ENCODE measurements at places on chromosomes 5 and 9. TPM values are rescaled to one million over a fixed set of nuclear protein-coding genes. Genes with fewer than 3 reads are reported as not detected.

The TAF11L7 gene
- not detected for total RNA-seq

GRCh38 chr9:128835246-128836210 is 5.9 kb upstream of the SPOUT1 start:
- DNase-seq: no peak

- no peak for DNase-seq
Measured at GRCh38 chr5:84650429-84650828, 265.7 kb upstream of the EDIL3 start.

The BRD8 gene
- 35.8 TPM for total RNA-seq

DNA sequence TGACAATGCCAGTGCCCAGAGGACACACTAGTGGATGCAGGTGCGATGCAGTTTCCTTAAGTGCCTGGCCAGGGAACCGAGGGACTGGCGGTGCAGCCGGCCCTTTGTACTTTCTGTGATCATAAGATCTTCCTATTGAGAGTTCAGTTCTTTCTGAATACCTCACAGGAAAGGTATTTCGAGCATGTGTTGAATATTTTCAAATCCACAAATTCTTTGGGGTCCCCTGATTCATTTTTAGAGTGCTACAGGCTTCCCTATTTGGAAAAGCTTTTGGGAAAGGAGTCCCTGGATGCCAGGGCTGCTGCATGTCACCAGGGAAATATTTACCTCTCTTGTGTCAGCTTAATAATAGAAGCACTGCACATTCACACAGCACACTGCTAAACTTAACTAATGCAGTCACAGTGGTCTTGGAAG is 281.5 kb downstream of the GADD45G start:
- DNase-seq: no peak

The STXBP1 gene
- 18.9 TPM for total RNA-seq

- peak; percentile 85 for DNase-seq
Measured at GRCh38 chr5:124824637-124825158, 78.3 kb upstream of the ZNF608 start.

GRCh38 chr5:139061274-139061673 is 136.9 kb downstream of the SIL1 start:
- DNase-seq: peak; percentile 64

GRCh38 chr5:138461343-138462125 is 3.7 kb upstream of the EGR1 start:
- peak; percentile 87 for DNase-seq

The SLC6A7 gene
- not detected for total RNA-seq

DNA sequence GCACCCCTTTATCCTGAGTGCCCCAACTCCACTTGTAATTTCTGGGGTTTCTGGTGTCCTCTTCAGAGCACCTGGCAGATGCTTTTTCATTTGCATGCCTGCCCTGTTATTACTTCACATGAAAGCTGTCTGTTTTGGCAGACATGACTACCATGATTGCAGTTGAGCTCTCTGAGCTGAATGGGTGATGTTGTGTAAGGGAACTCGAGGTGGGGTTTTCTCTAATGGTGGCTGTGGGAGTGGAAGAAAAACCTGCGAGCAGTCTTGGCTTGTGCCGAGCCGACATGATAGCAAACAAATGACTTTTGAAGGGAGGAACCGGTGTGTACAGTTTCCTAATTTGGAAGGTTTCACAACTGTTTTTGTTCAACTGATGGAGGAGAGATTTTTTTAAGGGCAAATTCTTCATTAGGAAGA is 196.2 kb downstream of the AOPEP start:
- DNase-seq: peak; percentile 64

The PCBD2 gene
- 2.8 TPM for total RNA-seq

DNA sequence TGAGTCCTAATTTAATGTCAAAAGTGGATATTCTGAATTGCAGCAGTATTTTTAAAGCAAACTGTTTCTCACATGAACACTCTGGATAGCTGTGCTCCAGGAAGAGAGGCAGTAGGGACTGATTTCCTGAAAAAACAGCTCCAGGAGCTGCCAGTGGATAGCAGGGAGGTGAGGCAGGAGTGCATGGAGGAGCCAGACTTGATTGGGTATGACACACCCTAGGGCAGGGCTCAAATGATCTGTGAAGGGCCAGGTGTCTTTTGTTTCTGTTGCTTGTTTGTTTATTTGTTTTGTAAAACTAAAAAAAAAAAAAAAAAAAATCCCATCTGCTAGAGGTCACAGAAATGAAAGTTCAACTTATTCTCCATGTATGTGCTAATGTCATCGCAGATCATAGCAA is 83.4 kb downstream of the ADRB2 start:
- DNase-seq: no peak

DNA sequence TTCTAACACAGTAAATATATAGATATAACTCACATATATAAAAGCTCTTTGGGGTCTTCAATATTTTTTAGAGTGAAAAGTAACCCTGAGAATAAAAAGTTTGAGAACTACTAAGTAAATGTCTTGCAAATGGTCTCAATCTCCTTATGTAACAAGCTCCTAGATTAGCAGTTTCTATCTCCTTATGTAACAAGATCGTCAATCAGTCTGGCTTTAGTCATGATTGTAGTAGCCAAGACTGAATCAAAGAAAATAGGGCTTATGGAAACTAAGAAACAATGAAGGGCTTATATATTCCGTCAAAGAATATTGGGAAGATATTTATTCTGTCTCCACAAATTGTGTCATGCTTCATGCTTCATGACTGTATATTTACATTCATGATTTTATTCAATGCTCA is 22.4 kb upstream of the FREM1 start:
- no peak for DNase-seq

GRCh38 chr5:72383726-72384125 is 63.6 kb downstream of the PTCD2 start:
- no peak for DNase-seq

DNA sequence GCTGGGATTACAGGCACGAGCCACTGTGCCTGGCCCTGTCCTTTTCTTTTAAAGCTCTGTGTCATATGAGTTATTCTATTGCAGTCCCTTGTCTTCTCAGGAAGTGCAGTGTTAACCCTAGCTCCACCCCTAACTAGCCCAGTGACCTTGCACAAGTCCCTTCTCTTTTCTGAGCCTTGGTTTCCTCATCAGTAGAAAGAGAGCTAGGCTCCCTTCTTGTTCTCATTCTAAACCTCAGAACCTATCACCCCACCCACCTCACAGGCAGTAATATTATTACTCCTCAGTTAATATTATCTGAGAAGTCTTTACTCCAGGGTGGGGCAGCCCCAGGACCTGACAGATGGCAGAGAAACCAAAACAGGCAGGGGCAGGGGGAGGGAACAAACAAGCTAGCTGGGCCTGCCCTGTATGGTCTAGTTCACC is 7.2 kb downstream of the CYFIP2 start:
- no peak for DNase-seq

DNA sequence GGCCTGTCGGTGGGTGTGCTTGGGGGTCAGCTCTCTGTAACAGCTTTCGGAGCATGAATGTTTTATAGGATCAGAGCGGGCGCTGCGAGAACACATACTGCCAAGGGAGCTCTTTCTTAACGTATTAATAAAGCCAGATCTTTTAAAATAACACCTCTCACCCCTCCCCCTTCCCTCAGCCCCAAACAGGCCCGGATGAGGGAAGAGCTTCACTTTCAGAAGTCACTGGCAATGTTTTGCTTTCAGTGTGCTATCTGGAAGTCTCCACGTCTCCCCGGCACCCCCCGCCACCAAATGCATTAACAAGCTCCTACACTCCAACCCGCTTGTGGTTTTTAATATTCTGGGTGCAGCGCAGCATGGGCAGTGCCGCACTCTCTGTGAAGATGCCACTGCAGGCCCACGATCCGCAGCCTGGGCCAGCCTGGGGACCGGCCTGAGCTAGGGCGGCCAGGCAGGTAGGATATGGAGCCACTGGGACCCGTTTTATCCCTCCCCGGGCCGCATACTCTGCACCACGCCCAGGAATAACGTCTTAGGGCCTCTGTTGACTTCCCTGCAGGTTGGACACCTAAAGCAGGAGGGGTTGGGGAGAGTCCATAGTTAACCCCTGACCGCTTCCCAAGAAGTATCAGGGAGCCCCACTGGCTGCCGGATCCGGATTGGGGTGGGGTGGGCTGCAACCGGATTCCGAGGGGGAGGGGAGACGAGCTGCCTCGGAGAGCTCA is 12.6 kb downstream of the NR2F1 start:
- no peak for DNase-seq

The PPP3R2 gene
- total RNA-seq: not detected

DNA sequence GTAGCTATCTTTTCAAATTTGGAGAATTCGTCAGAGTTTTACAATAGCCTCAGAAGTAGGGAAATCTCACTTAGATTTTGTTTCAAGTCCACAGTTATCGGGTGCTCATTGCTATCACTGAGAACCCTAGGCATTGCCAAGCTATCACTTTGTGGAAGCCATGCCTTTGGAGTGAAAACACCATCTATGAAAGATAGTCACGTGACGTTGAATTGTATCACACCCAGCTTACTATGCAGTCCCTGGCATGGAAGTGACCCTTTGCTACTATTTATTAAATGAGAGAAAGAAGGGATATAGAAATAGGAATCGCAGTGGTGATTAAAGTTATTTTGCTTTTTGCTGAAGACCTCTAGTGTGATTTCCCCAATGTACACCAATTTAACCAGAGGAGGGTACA is 97.2 kb downstream of the AOPEP start:
- DNase-seq: no peak

DNA sequence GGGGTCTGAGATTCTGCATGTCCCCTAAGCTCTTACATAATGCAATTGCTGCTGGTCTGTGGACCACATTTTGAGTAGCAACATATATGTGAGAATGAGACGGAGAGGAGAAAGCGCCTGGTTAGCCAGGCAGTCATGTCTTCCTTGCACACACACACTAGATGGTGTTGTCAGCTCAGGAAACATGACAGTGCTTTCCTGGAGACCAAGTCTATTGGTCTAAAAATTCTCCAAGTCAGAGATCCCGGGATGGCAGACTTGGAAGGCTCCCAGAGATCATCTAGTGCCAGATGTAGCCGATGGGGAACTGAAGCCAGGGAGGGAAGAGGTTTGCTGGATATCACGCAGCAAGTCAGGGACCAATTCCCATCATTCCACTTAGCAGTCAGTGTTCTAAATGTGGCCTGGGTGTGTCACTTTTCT is 53.4 kb downstream of the GALNT12 start:
- DNase-seq: peak; percentile 95

The CXXC5 gene
- total RNA-seq: 24.9 TPM

DNA sequence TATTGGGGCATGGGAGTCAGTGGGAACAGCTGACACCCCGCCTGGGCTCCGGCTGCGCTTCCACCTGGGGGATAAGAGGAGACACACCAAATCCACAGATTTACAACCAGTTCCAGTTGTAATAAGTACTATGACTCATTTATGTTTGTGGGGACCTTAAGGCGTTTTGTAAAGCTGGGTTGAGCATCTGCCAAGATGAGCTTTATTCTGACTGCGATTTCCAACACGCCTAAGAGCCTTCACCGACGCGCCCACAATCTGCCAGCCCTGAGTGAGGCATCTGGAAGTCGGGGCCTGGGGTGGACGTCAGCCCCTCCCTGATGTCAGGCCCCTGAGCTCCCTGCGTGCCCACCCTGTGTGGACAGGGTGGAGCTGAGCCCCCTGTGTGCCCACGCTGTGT is 14.3 kb upstream of the LHX3 start:
- DNase-seq: peak; percentile 58

The MARCHF6 gene
- total RNA-seq: 71.4 TPM

DNA sequence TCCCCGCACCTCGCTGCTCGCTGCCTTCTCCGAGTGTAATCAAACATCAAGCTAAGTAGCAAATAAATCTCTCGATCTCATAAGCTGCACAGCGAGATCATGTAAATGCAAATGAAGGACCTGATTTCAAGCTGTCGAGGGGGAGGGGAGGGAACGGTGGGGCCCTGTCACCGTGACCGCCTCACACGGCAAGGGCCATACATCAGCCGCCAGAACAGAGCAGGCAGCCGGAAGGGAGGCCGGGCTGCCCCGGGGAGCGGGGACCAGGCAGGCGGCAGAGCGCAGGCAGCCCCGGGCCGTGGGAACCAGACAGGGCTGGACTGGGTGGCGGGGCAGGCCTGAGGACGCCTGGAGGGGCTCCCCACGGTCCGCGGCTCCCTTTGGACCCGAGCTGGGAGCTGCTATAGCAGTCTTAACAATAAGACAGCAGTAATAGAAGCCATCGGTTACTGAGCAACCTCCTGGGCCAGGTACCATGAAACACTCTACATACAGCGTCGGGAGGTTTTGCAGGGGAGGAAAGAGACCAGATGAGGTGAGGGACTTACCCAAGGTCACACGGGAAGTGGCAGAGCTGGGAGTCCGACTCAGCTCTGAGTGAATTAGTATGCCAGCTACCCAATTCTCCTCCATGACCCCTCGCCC is 76.8 kb downstream of the CFAP77 start:
- no peak for DNase-seq

GRCh38 chr9:20784196-20784595 is 100.1 kb downstream of the FOCAD start:
- no peak for DNase-seq

The PCDHGB3 gene
- 5.9 TPM for total RNA-seq

The LARP1 gene
- 47.3 TPM for total RNA-seq

The PCDHA1 gene
- not detected for total RNA-seq

DNA sequence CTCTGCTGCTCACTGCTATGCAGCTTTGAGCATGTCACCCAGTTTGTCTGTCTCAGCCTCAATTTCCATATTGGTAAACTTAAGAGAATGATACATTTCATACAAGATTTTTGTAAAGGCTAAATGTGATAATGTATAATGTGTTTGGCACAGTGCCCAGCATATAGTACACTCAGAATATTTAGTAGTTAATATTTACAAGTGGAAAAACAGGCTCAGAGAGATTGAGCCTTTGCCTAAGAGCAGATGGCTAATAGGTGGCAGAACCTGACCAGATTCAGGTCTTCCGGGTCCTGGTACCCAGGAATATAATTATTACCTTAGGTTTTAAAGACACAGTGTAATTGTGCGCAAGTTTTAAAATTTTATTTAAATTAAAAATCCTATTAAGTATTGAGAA is 46.8 kb upstream of the KIAA1958 start:
- DNase-seq: no peak

DNA sequence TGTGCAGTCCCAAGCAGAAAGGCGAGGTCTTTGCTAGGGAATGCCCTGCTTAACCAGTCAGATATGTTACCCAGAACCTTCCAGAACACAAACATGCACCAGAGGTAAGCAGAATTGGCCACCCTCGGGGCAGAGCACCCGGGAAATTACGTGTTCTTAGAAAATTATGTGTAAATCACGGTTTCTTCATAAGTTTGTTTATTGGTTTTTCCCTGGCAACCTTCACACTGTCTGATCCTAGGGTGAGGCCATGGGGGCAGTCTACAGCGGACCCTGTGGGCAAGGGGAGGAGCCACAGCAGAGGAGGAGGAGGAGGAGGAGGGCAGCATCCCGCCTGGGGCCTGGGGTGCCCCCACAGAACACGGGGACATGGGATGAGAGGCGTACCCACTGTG is 31.4 kb downstream of the RXRA start:
- DNase-seq: no peak

GRCh38 chr5:180869587-180869986 is 8.5 kb upstream of the ZFP62 start:
- no peak for DNase-seq

The OGN gene
- not detected for total RNA-seq

- DNase-seq: no peak
Measured at GRCh38 chr9:130817914-130818313, 17.1 kb upstream of the ABL1 start.

Measured in IMR-90 (cell line).